ENCODE measurements at places on chromosomes 4 and X. TPM values are rescaled to one million over a fixed set of nuclear protein-coding genes. Genes with fewer than 3 reads are reported as not detected.

GRCh38 chr4:152815078-152815477, 35.3 kb downstream of the ARFIP1 start:
- DNase-seq = no peak

DNA sequence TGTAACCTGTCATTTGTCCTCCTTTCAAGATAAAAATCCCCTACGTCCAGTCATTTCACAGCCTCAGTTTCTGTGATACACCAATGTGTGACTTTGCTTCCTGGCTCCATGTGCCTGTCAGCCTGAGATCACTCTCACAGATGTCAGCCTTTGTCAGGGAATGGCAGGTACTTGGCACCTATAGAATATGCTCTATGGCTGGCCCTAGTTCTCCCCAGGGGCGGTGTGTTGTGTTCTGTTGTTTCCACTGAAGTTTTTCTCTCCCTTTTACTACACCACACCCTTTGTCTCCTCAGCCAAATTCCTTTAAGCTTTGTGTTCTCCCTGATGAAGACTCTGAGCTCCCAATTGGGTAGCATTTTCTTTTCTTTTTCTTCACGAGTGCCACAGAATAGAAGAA, 81.7 kb downstream of the ALPK1 start:
- DNase-seq = no peak

- no peak for DNase-seq
Observed at GRCh38 chr4:183543435-183543834, 38.6 kb downstream of the ING2 start.

DNA sequence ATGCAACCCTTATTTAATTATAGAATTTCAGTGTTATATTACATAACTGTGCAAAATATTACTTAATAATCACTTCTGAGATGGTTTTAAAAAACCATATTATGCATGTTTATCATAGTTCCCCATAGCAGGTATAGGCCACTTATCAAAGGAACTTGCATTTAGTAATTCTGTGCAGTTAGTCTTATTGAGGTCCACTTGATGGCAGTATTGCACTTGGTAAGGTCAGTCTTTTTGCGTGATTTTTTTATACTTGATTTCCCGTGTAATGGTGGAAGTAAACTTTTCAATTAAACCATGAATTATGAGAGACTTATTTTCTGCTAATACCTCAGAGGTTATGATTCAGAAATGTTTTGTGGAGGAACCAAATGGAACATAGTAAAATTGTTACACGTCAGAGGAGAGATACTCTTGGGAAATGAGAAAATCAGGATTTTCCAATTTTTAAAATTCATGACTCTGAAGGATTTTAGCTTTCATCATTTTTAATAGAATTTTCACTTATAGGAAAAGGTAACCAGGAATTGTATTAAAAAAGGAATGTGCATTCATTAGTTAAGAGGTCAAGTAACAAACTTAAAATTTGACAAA, 230.0 kb downstream of the CCSER1 start:
- DNase-seq = no peak

DNA sequence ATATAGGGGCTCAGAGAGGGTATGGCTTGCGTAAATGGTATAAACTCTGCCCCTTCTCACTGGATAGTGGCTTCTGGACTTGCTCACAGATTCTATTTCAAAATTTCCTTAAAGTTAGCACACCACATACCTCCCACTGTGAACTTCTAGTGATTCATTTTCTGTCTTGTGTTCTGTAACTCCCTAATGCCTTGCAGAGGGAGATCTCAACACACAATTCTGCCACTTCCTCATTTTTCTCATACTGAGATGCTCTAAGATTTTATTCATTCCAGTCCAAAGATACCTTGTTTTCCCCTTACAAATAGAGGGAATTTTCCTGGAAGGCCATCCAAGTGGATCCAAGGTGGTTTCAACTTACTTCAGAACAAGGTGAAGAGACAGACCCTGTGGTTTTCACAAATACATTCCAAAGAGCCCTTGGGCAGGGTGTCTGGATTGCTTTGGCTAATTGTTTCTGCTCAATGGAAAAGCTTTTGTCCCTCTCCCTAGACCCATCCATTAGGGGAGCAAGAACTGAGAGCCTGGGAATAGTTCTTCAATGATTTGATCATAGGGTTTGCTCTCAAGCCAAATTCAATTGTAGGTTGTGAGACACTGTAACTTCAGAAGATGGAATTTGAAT, 52.1 kb upstream of the CAPN6 start:
- DNase-seq = no peak

- DNase-seq = peak; percentile 32
Observed at GRCh38 chr4:182144626-182145333, 98.4 kb upstream of the TENM3 start.

GRCh38 chr4:123524958-123525628, 128.5 kb downstream of the SPRY1 start:
- DNase-seq = no peak

Gene TASL
- 2.6 TPM for total RNA-seq

Gene SLC26A1
- 0.25 TPM for total RNA-seq

Gene PRSS12
- total RNA-seq = not detected

Gene AFAP1
- 9.9 TPM for total RNA-seq
